ENCODE measurements at places on chromosomes 1 and 21. TPM values are rescaled to one million over a fixed set of nuclear protein-coding genes. Genes with fewer than 3 reads are reported as not detected.

DNA sequence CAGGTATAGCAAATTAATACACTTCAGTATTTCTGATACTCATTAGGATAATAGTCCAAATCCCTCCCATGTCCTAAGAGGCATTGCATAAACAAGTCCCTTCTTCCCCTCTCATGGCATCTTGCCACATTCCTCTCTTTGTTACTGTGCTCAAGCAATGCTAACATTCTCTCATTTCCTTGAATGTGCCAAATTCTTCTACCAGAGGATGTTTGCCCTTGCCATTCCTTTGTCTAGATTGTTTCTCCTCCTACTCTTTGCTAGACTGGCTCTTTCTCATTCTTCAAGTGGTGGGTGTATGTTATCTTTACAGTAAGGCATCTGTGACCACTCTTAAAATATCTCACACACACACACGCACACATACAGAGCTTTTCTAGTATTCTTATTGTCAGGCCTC, 621.0 kb upstream of the CXADR start:
- no peak for DNase-seq

F3 gene
- total RNA-seq = 472 TPM

DNA sequence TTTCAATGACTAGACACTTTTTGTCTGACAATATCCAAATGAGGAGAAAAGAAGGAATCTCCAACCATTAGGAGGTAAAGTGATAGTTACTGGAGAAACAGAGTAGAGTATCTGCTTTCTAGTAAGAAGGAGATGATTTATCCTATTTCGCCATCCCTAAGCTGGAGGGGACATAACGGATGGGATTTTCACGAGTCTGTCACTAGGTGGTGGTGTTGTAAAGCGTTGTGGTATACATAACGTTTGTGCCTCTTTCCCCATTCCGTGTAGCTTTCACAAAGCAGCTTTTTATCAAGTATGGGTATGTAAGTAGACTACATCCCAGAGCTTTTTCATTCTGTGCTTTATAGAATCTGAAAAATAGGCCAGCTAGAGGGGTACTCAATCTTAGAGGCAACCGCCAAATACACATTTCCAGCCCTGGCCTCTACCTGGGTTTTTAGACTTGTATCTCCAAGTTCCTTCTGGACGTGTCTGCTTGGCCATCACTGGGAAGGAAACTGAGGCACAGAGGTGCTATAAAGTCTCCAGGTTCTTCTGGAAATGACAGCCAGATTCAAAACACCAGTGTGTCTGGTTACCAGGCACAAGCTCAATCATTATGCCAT, 33.3 kb upstream of the FAM3B start:
- DNase-seq = peak; percentile 46

COL6A2 gene
- 0.17 TPM for total RNA-seq

DNA sequence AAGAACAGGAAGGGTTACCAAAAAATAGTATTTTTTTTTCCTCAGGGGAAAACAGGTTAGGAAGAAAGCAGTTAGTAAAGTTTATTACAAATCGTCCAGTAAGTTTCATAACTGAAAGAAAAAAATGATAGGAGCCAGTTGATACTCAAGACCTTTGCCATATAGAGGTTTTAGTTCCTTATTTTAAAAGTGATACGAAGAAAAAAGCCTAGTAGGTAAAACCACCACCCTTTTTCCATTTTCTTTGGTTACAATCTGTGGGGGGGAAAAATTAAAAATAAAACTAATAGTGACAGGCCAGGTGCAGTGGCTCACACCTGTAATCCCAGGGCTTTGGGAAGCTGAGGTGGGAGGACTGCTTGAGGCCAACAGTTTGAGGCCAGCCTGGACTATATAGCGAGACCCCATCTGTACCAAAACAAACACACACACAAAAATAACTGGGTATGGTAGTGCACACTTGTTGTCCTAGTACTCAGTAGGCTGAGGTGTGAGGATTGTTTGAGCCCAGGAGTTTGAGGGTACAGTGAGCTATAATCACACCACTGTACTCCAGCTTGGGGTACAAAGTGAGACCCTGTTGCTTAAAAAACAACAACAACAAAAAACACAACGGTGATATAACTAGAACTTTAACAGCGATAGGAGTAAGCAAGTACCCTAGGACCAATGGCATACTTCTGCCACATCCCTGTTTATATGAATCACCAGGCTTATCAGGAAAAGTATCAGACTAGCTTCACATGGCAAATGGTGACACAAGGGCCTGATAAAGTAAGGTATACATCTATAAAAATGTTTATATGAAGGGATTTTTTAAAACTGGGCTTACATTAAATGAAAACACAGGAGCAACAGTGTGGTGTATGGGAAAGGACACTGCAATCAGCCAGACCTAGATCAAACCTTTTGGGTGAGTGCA, 5.4 kb downstream of the TMEM59 start:
- DNase-seq = no peak

FHAD1 gene
- 0.24 TPM for total RNA-seq

OPRD1 gene
- total RNA-seq = not detected

GRCh38 chr1:160177231-160177630, 13.1 kb upstream of the CASQ1 start:
- peak; percentile 9 for DNase-seq

DNA sequence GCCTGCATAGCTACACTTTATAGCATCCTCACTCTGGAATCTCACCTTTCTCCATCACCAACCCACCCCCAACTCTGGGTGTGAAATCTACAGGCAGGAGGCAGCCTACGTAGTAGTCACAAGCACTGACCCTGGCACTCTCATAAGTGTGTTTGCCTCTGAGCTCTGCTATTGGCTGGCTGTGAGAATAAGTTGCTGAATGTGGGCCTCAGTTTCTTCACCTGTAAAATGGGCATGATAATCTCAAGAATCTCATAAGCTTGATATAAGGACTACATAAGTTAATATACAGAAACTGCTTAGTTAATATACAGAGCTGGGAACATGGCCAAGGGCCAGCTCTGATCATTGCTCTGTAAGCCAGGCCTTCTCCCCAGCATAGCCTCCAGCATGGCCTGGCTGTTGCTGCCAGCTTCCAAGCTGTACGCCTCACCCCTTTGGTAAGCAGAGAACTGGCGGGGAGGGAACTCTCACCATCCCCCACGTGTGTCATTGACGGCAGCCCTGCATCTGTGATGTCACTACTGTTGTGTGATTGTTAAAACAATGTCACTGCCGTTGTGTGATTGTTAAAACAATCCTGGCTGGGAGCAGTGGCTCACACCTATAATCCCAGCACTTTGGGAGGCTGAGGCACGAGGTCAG, 53.3 kb downstream of the SYF2 start:
- no peak for DNase-seq

DNA sequence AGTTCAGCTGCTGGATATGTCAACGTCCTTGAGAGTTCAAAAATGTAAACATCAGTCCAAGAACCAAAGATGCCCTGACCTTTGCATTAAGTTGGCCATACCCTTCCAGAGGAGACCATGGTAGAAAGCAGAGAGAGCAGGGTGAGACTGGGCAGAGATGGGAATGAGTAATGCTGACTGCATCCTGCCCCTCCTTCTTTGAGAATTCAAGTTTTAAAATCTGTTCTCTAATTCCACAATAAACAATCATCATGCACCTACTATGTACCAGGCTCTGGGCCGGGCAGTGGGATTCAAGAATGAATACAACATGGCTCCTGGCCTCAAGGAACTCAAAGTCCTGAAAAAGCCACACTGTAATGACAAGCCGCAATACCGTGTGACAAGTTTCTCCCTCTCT, 3.9 kb upstream of the HAO2 start:
- DNase-seq = no peak

DNA sequence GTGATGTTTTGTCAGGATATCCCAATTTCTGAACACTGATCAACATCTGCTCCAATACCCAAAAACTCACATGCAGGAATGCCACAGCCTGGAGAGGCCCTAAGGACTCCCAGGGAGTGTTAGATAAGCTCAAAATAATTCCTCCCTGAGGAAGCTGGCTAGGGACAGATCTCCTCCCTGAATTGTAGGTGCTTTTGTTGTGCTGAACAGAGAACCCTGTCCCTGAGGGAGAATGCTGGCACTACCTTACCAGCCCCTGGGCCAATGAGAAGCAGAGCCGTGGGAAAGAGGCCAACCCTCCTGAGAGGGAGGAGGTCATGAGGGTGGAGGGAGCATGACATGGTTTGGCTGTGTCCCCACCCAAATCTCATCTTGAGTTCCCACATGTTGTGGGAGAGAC, 73.6 kb upstream of the PTGFRN start:
- DNase-seq = no peak

TBX15 gene
- not detected for total RNA-seq

ASTN1 gene
- total RNA-seq = 0.03 TPM

DNA sequence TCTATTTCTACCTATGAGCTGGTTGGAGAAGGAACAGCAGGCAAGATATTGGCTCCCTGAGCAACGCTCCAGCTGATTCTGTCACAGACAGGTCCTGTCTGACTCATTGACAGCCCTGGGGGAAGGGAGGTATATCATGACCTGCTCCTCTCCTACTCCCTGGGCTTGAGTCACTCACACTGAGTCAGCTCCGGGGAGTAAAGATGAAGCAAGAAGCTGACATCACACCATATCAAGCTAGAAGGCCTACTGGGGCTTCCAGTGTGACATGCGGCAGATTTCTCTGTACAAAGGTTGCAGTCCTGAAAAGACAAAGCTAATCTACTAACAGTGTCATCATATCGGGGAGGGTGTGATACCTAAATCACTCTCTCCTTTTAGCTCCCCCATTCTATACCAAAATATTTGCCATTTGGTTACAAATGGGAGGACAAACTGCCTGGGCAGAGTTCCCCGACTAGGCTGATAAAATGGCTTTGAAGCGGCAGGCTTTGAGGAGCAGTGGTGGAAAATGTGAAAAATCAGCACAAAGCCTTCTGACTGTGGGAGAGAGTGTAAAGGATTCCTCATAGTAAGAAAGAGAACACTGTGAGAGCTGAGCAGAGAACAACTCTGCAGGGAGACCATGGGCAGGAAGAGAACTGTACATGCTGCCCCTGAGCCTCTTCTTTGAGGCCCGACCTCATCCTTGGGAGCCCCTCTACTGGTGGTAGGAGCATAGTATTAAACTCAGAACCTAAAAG, 15.5 kb downstream of the PI4KB start:
- peak; percentile 97 for DNase-seq

CTSE gene
- 0.54 TPM for total RNA-seq

GRCh38 chr1:193438771-193439170, 252.4 kb upstream of the B3GALT2 start:
- DNase-seq = no peak

RHD gene
- not detected for total RNA-seq

GJC2 gene
- 1.1 TPM for total RNA-seq

IL22RA1 gene
- total RNA-seq = 7.0 TPM

AMY1C gene
- not detected for total RNA-seq

TMEM82 gene
- total RNA-seq = not detected

DNA sequence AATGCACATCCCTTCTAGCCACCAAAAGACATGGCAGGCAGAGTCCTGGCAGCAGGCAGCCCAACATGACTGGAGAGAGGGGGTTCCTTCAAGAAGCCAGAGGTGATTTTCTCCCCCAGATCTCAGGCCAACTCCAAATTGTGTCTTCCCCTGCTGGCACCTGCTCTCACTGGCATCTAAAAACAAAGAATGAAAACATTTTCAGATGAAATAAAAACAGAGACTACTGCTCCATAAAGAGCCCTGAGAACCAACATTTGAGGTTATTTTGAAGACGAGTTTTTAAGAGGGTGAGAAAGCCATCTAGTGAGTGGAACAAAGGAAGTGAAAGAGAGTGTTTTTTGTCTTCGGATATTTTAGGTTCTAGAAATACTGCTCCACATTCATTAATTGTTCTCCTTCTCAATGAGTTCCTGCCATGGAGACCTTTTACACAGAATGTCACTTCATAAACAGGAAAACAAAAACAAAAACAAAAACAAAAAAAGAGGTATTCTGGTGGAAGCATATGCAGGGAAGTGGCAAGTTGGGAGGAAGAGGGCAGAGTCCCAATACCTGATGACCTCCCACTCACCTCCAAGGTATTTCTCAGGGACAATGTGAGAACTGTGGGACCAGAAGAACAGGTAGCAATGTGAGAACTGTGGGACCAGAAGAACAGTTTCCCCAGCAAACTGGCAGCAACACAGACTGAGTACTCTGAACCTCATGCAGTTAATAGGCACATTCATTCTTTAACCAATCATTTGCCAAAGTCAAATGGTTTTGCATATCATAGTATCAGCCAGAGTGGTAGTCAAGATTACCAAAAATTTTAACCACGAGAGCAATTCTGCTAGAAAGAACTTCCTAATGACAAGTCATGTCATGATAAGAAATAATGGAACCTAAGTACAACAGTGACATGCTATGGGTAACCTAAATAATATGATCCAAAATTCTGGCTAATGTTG, 50.0 kb downstream of the KIAA0319L start:
- DNase-seq = no peak
